ENCODE measurements at places on chromosomes 5 and 9.

- no peak for DNase-seq
Observed at GRCh38 chr5:41154491-41154890, 58.8 kb downstream of the C6 start.

GRCh38 chr5:180313677-180314505 lies 22.0 kb upstream of the MAPK9 start:
- peak; percentile 82 for DNase-seq

DNA sequence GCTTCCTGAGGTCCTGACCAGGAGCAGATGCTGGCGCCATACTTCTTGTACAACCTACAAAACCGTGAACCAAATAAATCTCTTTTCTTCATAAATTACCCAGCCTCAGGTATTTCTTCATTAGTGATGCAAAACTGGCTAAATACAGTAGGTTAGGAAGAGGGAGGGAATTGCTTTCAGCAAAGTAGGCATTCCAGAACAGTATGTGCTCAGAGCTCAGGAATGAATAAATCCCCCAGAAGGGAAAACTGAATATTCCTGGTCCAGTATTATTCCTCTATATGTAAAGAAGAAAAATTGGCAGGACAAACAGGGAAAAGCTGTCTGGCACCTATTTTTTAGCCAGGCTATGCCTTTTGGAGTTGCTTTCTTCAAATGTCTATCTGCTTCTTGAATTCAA lies 577.1 kb downstream of the PSAT1 start:
- no peak for DNase-seq

- DNase-seq, result peak; percentile 30
Observed at GRCh38 chr9:14723301-14723700, 768 bp upstream of the CER1 start.

DNA sequence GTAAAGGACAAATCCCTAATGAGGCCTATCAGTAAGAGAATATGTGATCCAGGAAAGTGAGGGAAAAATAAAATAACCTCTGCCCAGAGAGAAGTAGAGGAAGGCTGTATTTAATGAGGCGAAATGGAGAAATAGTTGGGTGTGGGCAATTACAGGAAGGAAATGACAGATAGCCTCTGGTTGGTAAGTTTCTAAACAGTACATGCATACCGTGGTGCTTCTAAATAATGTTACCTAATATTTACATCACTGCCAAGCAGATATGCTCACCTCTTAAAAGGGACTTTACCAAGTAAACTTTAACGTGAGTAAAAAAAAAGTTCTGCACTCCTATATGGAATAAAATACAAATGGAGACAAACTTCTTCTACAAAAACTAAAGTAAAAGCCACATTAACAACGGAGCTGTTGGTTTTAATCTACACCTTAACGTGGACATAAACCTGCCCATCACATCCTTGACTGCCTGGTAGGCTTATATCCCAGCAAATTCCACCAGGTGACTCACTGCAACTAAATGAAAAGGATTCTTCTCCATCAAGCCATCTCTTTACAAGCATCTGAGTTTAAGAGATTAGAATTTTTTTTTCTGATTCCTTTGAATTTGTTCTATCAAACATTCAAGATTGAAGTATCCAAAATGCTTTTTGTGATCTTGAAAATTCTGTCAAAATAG lies 12.4 kb downstream of the NFIL3 start:
- no peak for DNase-seq

GRCh38 chr5:122316656-122317055 lies 4.6 kb downstream of the SNCAIP start:
- no peak for DNase-seq

DNA sequence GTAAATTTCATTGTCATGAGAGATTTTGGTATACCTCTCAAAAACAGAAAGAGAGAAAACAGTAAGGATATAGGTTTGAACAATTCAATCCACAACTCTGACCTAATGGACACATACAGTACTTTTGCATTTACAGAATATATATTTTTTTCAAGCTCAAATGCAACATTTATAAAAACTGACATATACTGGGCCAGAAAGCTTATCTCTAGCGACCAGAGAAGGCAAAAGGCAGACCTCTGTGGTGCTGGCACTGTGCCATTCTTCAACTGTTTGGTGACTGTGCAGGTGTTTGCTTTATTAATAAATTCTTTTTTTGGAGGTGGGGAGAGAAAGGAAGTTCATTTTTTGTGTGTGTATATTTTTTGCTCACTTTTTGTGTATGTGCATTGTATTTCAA lies 6.0 kb upstream of the PLAC8L1 start:
- DNase-seq, result no peak

DNA sequence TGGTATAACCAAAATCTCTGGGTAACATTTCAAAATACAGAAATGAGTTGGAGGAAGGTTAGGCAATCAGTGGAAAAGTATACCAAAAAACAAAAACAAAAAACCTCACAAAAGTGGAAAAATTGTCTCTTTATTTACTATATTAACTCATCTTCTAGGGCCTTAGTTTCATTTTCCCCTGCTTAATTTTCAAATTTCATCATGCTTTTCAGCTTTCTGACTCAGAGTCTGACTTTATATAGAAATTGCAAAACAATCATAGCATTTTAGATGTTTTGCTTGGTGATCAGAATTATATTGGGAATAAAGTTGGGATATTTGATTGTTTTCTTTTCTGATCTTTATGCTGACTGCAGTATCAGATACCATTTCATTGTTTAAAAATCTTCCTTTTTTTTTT lies 257.0 kb upstream of the PRR16 start:
- DNase-seq, result no peak

DNA sequence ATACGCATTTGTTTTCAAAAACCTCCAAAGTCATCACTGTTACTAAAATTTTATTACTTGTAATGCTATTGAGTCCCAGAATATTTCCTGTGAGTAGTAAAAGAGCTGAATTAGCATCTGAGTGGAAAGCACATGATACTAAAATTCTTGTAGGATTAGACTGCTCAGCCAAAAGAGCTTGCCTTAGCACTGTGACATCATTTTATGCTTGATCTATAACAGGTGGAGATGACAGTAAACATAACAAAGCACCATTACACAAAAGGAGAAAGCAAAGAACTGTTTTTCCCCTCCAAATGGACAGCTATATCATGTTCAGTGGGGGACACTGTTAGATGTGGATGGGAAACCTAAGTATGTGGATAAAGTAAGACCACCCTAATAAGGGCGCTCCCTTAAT lies 5.8 kb upstream of the JAK2 start:
- no peak for DNase-seq

- DNase-seq, result no peak
Observed at GRCh38 chr5:168931638-168932345, 352.6 kb upstream of the PANK3 start.

- DNase-seq, result no peak
Observed at GRCh38 chr9:93092251-93092991, 3.6 kb upstream of the CARD19 start.

DNA sequence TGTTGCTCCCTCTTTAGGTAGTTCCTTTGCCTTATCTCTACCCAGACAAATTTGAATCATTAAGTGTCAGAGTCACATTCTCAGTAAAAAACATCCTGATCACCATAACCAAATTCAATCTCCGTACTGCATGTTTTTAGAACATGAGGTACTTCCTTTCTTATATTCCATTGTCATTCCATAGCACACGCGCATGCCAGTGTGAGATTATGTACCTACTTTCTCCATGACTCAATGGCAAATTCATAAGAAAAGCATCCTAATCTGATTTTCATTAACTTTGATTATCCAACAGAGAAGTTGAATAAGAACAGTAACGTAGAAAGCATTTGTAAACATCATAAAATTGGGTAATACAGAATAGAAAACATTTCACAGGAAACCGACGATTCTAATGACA lies 1118.6 kb upstream of the CDH9 start:
- no peak for DNase-seq

DNA sequence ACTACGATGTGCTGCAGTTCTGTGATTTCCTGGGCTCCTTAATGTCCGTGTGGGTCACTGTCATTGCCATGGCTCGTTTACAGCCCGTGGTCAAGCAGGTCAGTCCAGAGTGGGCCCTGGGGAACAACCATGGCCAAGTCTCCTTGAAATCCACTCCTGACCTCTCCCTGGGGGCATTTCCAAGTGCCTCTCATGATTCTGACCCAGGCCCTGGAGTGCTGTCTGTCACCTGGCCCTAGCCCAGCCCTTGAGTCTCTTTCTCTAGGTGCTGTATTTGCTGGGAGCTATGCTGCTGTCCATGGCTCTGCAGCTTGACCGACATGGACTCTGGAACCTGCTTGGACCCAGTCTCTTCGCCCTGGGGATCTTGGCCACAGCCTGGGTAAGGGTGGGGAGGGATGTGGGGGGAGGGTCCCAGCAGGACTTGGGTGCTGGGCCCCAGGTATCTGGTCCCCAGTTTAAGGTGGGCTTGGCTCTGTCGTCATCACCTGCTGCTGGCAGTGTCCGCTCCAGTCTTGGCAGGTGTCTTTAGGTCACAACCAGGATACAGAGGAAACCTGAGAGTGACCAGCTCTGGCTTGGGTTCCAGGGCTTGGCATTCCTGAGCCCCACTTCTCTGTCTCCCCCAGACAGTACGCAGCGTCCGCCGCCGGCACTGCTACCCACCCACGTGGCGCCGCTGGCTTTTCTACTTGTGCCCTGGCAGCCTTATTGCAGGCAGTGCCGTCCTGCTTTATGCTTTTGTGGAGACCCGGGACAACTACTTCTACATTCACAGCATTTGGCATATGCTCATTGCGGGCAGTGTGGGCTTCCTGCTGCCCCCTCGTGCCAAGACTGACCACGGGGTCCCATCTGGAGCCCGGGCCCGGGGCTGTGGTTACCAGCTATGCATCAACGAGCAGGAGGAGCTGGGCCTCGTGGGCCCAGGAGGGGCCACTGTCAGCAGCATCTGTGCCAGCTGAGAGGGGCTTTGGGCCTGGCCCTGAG lies 17.0 kb downstream of the OR13J1 start:
- no peak for DNase-seq

GRCh38 chr5:170266570-170267381 lies 30.8 kb downstream of the LCP2 start:
- no peak for DNase-seq

DNA sequence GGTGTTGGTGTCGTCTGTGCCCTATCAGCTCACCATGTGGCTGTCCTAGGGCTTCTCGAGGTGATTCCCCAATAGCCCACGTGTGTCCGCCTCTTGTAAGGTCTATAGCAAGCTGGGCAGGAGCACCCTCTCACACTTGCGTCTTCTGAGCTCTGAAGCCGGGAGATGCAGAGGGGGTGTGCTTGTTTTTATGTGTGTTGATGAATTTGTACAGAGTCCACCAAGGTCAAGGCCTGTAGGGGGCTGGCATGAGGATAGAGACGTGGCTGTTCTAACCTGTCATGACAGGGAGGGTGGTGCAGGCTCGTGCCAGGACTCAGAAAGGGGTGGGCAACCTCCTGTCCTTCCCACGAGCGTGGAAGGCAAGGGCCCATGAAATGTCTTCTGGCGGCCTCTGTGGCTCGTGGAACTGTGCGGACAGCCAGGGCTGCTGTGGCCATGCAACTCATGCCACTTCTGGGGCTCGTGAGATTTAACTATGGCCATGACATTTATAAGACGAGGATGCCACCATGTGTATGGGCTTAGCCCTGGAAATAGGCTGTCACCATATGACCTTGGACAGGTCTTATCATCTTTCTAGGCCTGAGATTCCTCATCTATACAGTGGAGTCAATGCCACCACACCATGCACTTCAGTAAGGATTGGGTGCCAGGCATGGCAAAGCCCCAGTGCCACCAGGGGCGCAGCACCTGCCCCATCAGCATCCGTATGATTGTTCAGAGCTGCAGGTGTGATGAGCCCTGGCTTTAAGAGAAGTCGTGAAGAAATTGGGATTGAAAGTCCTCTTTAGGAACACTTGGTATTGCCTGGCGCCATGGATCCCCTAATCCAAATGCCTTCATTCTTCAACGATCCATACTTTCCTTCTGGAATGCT lies 2.3 kb upstream of the OLFM1 start:
- no peak for DNase-seq

- peak; percentile 67 for DNase-seq
Observed at GRCh38 chr9:117744856-117745389, 40.7 kb downstream of the TLR4 start.

- no peak for DNase-seq
Observed at GRCh38 chr5:97405941-97406340, 222.9 kb upstream of the RIOK2 start.

DNA sequence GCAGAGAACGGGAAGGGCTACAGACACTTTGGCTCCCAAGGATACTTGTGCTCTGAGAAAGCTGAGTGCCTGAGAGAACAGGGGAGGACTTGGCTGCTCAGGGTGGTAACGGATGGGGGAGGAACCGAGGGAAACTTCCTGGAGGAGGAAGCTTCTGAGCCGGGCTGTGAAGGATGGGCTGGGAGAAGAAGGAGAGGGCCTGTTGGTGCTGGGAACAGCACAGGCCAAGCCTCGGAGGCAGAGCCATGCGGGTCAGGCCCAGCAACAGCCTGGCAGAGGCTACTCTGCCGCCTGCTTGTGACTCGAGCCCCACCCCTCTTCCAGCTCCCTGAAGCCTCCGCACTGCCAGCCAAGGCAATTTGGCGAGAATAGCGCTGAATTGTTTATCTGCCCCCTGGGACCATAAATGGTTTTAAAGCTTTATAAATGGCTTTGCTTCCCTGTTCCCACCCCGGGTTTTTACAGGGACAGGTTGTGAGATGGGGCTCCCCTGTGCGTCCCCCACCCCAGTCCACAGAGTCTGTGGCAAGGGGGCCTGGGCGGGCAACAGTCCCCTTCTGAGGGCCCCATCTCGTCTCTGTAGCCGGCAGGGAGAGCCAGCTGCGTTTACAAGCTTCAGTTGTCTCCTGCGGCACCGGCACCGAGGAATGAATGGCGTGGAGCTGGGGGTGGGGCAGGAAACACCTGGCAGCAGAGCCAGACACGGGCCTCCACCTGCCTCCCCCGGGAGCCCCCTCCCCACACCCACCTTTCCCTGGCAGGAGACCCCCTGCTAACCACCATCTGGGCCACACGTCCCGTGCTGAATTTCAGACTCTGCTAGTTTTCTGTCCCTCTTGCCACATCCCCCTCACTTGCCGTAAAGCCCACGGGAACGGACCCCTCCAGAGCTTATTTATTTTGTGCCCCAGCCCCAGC lies 24.4 kb downstream of the FAM163B start:
- DNase-seq, result peak; percentile 69

- no peak for DNase-seq
Observed at GRCh38 chr5:138824516-138824915, 50.6 kb downstream of the LRRTM2 start.

DNA sequence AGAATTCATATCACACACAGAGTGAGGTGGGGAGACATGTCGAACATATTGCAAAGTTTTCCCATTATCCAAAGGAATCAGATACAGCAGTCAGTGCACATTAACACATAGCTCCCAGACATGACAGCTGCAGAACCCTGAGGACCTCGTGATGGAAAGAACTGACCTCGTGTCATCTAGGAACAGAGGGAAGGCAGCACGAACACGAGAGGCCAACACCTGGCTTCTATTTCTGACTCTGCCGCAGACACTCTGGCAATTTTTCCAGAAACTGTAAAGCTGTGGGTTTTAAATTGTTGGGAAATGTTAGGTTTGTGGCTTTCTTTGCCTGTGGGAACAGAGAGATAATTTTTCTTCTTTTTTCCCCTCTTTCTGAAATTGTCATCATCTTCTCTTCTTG lies 315.0 kb upstream of the PIK3R1 start:
- DNase-seq, result no peak
